ENCODE measurements at places on chromosomes 12 and 14. TPM values are rescaled to one million over a fixed set of nuclear protein-coding genes. Genes with fewer than 3 reads are reported as not detected.

Gene LPCAT3
- 59.2 TPM for polyA plus RNA-seq

Gene SSTR1
- 1.3 TPM for polyA plus RNA-seq

Gene CCDC197
- not detected for polyA plus RNA-seq

Gene KLRF2
- not detected for polyA plus RNA-seq

Gene BEST3
- 0.82 TPM for polyA plus RNA-seq

Gene TTC9
- polyA plus RNA-seq: 2.6 TPM

Gene ANG
- polyA plus RNA-seq: 24.5 TPM

Gene KRT6C
- polyA plus RNA-seq: not detected

Gene ASPG
- 58.1 TPM for polyA plus RNA-seq

Gene ZDHHC22
- polyA plus RNA-seq: not detected

Gene NUAK1
- polyA plus RNA-seq: 2.9 TPM

Data from kidney (tissue), 22 donors.